ENCODE measurements at places on chromosomes 5 and 9.

DNA sequence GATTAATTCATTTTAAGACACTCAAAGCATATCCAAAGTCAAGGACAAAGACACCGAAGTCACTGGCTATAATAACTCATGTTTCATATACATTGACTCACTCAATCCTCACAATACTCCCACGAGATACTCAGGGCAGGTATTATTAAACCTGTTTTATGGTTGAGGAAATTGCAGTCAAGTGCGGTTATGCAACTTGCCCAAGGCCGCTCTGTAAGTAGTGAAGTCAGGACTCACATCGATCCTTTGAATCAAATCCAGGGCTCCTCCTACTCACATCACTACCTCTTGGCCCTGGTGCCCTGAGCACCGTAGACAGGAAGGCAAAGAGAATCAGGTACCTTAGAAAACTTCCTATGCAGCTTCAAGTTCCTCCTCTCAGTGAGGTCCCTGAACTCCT lies 87.8 kb upstream of the APC start:
- DNase-seq, result no peak

DNA sequence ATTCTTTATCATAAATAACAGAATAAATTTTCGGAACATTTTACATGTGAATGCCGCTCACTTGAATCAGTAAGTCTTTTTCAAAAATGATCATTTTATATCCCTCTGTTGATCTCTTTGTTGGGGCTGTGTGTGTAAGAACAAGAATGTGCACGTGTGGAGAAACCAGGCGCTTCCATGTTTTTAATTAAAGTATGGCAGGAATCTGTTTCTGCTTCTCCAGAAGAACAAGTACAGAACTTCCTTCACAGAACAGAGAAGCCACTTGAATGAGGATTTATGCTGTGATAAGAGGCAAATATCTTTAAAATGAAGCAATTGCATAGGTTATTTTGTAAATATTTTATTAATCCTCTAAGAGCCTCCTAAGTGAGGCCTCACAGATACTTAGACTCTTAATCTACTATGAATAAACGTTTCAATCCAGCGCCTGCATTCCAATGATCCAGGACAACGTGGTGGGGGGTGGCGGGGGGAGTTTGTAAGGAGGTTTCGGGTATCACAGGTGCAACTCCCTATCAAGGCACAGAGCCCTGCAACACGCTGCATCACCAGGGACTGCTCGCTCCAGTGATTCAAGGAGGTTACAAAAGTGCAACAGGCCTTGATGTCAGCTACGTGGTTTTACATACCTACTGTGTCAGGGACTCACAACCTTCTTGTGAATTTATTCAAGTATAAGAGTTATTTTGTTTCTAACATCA lies 409.2 kb downstream of the BNC2 start:
- DNase-seq, result peak; percentile 37

- no peak for DNase-seq
These were observed 15.5 kb downstream of the SIL1 start for GRCh38 chr5:139182528-139183296.

- no peak for DNase-seq
These were observed 6.4 kb downstream of the SOWAHA start for GRCh38 chr5:132819468-132819867.

DNA sequence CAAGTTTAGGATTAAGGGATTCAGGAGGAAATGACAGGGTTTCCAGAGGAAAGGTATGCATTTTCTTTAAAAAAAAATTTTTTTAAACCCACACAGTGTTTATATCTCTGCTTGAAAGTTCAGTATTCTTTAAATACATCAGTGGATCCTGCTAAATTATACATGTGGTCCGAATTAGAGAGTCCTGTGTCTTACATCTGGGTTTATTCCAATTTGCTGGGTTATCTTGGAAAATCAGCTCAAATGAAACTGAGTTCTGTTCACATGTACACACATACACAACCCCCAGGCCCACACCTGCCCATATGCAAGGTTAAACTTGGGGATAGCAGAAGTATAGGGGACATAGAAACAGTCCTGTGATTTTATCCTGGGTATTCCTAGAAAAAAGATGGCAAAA lies 493.7 kb downstream of the ZNF608 start:
- DNase-seq, result no peak

DNA sequence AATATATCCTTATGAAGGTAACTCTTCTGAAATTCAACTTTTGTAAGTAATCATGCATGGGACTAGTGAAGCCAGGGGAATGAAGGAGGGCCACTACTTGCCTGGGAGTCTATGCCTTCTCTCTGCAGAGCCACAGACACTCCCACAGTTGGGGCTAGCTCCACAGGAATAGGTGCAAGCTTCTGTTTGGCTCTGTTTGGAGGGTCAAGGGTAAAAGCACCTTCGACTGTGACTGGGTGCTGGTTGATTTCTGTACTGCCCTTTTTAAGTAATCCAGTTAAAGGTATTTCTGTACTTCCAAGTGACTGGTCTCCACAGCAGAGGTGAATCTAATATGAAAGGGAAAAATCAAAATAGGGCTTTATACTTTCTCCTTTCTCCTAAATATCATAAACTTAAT lies 32.2 kb downstream of the CEP120 start:
- no peak for DNase-seq

DNA sequence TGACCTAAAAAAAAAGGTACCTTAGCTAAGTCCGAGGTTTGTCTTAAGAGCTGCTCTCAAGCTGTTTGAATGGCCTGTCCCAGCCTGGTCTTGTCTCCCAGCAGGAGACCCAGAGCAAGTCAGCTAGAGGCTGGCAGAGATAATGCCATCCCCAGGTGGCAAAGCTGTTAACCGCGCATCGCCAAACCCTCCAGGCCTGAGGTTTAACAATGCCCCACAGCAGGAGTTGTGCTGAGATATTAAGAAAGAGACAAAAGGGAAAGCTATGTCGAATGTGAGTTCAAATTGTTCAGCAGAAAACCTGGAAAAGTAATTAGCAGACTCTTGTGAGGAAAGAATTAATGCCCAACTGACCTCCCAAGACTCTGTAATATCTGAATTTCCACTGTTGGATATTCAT lies 187.1 kb downstream of the FSTL4 start:
- DNase-seq, result no peak

- DNase-seq, result no peak
These were observed 38.3 kb upstream of the TIFAB start for GRCh38 chr5:135490245-135491037.

DNA sequence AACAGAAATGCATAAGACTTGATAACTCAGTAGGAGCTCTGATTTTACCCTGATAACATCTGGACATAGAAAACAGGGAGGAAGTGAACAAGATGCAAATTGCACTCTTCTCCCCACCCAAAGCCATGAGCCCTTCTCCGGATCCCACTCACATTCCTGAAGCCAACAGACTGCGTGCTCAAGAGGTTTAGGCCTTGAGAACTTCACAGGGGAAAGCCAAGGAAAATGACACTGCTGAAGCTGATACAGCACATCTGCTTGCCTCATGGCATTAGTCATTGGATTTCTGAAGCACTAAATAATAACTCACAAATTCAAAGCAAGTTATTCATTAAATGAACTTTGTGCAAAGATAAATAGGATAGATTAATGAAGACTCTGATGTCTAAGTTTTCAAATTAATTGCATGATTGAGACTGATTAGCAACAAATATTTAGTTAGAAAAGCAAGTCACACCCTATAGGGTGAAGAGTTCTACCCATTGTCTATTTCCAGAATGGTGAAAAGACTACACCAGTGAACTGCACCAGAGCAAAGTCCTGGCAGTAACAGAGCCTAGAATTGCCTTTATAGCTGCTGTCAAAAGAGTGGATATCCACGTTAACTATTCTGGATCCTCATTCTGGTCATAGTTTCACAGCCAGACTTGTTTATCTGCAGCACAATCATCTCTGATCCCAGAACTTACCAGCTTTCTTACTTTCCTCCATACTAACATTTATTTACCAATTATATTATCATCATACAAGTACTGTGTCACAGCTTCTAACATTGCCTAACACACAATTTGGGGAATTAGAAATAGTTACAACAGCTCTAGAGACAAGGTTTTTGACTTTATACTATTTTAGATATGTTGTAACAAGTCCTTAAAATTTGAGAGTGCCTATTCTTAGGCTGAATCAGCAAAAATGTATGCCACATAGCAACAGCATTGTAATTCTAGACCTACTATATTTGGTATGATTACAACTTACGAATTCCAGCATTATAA lies 432.1 kb upstream of the RGMB start:
- no peak for DNase-seq

All from GM12878 (cell line).